ENCODE measurements at places on chromosomes 12 and 14. TPM values are rescaled to one million over a fixed set of nuclear protein-coding genes. Genes with fewer than 3 reads are reported as not detected.

- DNase-seq: no peak
These were observed 17.3 kb downstream of the TMEM132D start for GRCh38 chr12:129886541-129886940.

Gene SLC25A21
- total RNA-seq: 1.7 TPM

Gene ESYT1
- total RNA-seq: 32.2 TPM

DNA sequence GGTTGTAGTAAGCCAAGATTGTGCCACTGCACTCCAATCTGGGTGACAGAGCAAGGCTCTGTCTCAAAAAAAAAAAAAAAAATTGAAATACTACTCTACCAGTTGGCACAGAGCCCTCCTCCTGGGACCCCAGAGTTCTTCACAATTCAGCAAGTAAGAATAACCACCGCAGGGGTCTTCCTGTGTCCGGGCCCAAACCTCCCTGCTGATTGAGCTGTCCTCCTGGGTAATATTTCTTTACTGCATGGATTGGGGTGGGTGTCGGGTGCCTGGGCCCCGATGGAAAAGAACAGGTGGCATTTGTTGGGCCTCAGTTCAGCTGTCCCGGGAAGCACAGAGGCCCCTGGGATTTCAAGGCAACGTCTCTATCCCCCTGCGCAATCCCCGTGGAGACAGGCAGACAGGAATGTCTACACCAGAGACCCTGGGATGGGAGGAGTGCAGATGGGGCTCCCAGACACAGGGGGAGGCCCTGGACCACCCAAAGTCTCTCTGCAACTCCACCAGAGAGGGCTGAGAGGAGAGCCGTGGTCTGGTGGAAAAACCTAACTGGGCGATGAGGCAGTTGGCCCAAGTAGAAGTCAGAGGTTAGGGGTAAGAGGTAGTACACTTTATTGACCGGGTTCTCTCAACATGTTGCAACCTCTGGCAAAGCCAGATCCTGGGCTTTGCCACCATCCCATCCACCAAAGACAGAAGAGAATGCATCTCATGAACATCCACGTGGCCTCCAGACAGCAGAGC is 32.7 kb upstream of the VPS37B start:
- DNase-seq: no peak

GRCh38 chr12:55472264-55472663 is 2.3 kb upstream of the OR6C70 start:
- no peak for DNase-seq

DNA sequence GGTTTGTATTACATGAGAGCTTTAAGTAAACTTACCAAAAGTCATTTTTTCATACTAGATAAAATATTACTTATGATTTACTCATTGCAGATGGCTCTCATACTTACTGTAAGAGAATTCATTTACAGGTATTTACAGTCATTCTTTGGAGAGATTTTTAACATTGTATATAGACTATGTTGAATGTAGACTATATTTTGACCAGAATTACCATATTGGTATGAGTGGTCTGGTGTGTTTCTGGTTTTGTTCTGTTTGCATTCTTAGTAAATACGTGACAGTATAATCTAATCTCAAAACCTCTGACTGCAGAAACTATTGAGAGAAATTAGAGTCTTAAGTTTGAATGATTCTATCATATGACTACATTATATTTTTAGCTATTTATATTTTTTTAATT is 91.1 kb downstream of the USP15 start:
- no peak for DNase-seq

Gene WNT5B
- total RNA-seq: 4.9 TPM

Gene KRT77
- 0.09 TPM for total RNA-seq

GRCh38 chr14:103542605-103543088 is 13.7 kb downstream of the TRMT61A start:
- no peak for DNase-seq

Gene GLT1D1
- 7.0 TPM for total RNA-seq

Gene PRH2
- 0.64 TPM for total RNA-seq

GRCh38 chr12:17540921-17541320 is 549.1 kb downstream of the RERGL start:
- DNase-seq: no peak

DNA sequence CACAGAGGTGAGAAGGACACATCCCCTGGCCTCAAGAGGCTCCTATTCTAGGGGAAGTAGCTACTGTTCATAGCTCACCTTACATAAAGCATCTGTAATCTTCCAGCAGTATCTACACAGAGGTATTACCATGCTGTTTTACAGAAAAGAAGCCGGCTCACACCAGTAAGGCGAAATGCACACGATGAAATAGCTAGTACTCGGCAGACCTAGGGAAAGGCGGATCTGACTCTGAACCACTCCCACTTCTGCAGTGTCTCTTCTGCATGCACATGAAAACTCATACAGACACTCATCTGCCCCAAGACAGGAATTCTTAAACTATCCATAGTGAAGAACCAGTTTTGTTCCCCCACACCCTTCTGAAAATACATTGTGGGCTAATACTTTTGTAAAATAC is 73.6 kb downstream of the IQSEC3 start:
- no peak for DNase-seq

- peak; percentile 56 for DNase-seq
These were observed 181.3 kb downstream of the ITPR2 start for GRCh38 chr12:26651566-26652188.

Gene OR4N5
- not detected for total RNA-seq

DNA sequence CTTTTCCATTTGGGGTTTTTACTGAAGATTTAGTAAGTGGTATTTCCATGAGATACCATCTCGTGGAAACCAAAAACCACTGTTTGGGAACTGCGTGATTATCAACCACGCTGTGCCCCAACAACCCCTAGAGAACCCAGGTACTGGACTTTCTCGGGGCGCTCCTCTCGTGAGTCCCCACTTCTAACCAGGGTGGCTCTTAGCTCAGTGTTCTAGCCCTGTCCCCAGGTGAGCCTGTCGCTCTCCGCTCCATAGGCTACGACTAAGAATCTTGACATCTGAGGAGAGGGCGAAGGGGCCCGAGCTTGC is 686 bp downstream of the MCRS1 start:
- DNase-seq: no peak

Gene NKX2-1
- not detected for total RNA-seq

All from cerebellum (tissue), 4 donors.